ENCODE measurements at places on chromosomes 11 and 22.

DNA sequence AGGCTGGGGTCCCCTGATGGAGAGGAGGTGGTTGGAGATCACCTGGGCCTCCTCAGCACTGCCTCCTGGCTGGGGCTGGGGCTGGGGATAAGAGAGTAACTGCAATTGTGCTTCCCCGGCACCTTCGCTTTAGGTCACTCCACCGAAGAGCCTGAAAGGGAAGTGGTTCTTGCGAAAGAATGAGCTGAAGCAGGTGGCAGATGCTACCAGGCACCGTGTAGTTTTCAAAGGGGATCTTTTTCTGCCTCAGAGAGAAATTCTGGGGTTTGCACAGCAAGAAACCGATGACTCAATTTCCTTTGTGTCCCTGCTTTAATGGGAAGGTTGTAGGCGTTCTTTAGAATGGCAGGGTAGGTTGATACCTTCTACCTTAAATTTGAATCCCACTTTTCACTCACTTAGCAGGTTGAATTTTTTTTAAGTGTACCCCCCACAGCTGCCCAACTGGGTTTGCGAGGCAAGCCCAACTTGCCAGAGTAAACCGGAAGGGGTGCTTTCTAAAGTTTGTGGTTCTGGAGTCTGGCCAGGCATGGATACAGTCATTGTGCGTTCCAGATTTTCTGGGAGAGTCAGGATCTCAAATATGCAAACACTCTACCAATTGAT is 5.3 kb downstream of the CD44 start:
- peak; percentile 77 for DNase-seq

GRCh38 chr22:28019881-28020861 is 101.1 kb upstream of the PITPNB start:
- DNase-seq, result peak; percentile 81

- DNase-seq, result no peak
Observed at GRCh38 chr22:49116021-49116420, 711.7 kb downstream of the BRD1 start.

- DNase-seq, result no peak
Observed at GRCh38 chr11:80702264-80702663, 1261.4 kb upstream of the TENM4 start.

GRCh38 chr11:35802221-35802620 is 139.6 kb downstream of the TRIM44 start:
- no peak for DNase-seq

- no peak for DNase-seq
Observed at GRCh38 chr11:118629761-118630661, 22.6 kb downstream of the PHLDB1 start.

GRCh38 chr11:17428261-17428660 is 39.8 kb upstream of the KCNJ11 start:
- no peak for DNase-seq

DNA sequence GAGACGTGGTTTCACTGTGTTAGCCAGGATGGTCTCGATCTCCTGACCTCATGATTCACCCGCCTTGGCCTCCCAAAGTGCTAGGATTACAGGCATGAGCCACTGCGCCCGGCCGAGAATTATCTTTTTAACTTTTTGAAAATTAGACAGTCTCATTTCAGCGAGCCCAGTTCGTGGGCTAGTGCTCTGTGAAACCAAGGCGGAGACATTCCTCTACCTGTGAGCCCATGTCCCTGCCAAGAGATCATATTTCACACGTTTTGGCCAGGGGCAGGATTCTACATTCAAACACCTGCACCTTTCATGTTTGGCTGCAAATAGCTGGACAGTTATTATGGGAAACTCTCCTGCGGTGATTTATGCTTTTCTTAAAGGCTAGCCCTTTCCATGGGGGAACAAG is 60.3 kb downstream of the IRAG1 start:
- no peak for DNase-seq

- peak; percentile 85 for DNase-seq
Observed at GRCh38 chr11:102451681-102452460, 694 bp downstream of the TMEM123 start.

- DNase-seq, result no peak
Observed at GRCh38 chr22:39395936-39396796, 3.4 kb upstream of the TAB1 start.

GRCh38 chr11:34132261-34132965 is 27.0 kb downstream of the NAT10 start:
- no peak for DNase-seq

GRCh38 chr11:19895776-19896175 is 183.1 kb downstream of the NAV2 start:
- no peak for DNase-seq

DNA sequence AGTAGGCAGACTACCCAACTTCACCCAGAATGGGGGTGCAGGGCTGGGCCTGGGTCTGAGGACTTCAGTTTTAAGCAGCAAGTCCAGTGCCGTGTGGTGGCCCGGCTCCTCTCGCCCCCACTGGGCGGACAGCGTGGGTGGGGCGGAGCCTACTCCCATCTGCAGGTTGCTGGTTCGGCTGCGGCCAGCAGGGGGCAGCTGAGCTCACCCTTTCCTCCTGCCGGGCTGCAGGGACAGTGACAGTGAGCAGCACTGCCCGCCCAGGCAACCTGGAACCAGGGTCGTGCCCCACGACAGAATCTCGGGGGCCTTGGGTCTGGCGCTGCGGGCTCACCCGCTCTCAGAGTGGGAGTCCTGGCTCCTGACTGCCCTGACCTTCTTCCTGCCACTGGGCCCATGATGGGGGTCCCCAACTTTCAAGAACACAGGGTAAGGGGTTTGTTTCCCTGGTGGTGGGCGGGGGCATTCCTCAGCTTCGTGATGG is 6.2 kb upstream of the NEAT1 start:
- DNase-seq, result peak; percentile 90

GRCh38 chr11:85766721-85767161 is 44.2 kb downstream of the SYTL2 start:
- no peak for DNase-seq

DNA sequence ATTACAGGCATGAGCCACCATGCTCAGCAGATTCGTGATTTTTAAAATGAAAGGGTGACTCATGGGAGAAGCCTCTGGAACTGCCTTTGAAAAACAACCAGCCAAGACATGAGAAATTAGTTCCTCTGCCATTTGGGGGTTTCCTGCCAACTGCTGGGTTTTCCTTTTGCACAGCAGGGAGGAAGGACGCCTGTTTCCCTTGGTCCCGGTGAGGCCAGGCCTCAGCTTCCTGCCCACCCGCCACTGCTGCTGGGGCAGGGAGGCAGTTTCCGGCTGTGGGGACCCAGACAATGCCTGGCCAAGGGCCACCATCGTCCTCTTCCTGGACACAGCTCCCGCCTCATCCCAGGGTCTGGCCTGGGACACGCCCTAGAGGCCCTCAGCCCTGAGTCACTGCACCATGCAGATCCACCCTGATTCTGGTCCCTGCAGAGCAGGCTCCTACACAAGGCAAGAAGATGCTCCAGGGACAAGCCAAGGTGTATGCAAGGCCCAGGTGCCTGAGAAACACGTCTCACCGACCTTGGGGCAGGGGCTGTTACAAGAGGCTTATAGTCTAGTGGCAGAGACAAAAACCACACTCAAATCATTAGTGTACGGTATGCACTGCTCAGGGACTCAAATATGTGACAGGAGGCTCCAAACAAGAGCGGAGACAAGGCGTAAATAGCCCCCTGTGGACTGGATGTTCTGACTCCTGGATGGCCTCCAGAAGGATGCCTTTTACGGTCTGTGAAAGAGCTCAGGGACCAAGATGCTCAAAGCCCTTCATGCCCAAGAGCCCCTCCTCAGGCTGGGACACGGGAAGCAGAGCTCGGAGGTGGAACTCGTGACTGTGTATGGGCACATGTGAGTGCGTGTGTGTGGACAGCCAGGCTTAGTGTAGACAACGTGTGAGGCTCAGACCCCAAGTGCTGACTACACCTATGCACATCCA is 10.0 kb downstream of the PPM1F start:
- DNase-seq, result no peak

DNA sequence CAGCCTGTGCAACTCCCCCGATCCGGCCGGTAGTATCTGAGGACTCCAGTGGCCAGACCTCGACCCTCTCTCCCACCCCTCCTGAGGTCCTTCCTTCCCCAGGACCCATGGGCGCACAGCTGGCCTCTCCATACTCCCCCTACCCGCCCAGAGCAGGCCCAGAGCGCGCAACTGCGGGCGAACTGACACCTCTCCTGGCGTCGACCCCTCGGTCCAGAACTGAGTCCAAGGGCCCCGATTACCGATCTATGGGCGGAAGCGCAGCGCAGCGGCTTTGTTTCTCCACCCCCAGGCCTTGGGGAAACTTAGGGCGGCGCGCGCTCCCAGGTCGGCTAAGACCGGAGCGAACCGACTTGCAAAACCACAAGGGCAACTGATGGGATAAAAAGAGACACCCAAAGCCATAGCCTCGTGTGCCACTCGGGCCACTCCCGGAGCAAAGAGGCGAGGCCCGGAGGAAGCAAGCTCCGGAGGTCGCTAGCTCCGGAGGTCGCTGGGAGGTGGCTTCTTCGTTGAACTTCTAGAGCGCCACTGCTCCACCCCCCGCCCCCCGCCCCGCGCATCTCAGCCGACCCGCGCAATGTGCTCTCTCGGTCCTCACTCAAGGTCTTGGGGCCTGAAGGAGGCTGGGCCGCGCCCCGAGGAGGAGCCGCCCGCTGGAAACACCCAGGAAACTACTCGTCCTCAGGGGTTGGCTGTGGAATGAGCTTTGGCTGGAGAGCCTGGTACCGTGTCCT is 9.8 kb upstream of the ALX4 start:
- no peak for DNase-seq

GRCh38 chr11:512761-513595 is 5.9 kb upstream of the RNH1 start:
- DNase-seq, result no peak

- DNase-seq, result no peak
Observed at GRCh38 chr11:4495487-4495886, 13.0 kb downstream of the OR52K1 start.

DNA sequence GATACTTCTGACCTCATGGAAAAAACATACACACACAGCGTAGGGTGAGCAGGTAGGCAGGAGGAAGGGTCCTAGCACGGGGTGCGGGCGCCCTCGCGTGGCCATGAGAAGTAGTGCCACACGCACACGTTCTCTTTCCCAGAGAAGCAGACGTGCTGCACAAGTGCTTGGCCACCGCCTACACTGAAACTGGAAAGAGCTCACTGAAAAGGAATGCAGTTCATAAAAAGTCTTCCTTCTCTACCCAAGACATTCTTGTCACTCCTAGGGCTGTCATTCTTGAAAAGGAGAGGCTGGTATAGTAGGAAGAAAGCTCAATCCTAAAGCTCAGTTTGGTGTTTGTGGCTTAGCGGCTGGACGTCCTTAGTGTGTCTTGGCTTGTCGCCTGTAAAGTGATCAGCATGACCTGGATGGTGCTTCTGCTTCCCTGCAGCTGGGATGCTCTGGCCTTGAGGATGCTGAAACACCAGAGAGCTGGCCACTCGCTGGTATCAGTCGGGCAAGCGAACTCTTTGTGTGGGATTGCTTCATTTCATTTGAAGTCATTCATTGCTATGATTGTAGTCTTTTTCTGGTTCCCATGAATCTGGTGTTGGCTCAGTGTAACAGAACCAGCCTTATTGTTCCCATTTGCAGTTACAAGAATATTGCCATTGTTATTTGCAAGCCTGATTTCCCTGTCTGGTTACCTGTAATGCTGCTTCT is 303.8 kb downstream of the NTM start:
- DNase-seq, result peak; percentile 68

- DNase-seq, result no peak
Observed at GRCh38 chr22:47367107-47367690, 604.7 kb downstream of the TBC1D22A start.

GRCh38 chr11:27388869-27389268 is 25.9 kb upstream of the CCDC34 start:
- no peak for DNase-seq

- peak; percentile 30 for DNase-seq
Observed at GRCh38 chr22:31497148-31497938, 1.0 kb downstream of the SFI1 start.

- no peak for DNase-seq
Observed at GRCh38 chr11:34284811-34285481, 72.9 kb downstream of the ABTB2 start.

- DNase-seq, result peak; percentile 11
Observed at GRCh38 chr11:71543866-71544265, 4.4 kb upstream of the KRTAP5-9 start.

- no peak for DNase-seq
Observed at GRCh38 chr11:122923302-122923701, 40.7 kb downstream of the JHY start.

DNA sequence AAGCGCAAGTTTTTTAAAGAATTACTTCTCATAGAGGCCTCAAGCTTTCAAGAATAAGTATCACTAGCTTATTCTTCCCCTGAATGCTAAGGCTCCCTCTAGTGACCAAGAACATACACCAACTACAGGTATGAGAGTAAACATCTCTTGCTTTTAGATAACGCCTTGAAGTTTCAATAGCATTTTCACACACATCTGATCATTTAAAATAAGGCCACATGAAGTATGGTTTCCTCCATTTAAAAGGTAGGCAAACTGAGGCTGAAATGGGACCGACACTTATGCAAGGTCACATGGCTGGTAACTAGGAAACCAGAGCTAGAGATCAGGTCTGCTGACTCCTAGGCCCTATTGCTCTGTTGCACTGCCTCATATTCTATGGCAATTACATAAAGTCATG is 66.5 kb downstream of the CCDC34 start:
- DNase-seq, result no peak

- no peak for DNase-seq
Observed at GRCh38 chr11:10502770-10503169, 38.2 kb downstream of the RNF141 start.

- no peak for DNase-seq
Observed at GRCh38 chr11:57421805-57422204, 5.1 kb downstream of the SLC43A3 start.

DNA sequence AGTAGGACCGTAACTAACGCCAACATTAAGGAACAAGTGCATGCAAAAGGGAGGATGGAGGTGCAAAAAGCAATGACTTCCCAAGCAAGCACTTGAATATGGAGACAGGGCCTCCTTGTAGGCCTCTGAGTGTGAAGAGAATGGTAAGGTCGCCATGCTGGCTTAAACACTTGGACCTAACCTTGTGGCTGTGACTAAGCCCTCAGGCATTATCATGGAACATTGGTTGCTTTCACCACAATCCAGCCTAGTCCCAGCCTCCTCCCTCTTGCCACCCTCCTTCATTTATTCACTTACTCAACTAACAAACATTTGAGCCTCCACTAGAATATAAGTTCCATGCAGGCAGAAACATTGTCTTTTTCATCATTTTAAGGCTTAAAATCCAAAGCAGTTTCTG is 11.9 kb upstream of the SYTL2 start:
- DNase-seq, result no peak

- no peak for DNase-seq
Observed at GRCh38 chr22:41974691-41975290, 5.5 kb downstream of the SEPTIN3 start.

DNA sequence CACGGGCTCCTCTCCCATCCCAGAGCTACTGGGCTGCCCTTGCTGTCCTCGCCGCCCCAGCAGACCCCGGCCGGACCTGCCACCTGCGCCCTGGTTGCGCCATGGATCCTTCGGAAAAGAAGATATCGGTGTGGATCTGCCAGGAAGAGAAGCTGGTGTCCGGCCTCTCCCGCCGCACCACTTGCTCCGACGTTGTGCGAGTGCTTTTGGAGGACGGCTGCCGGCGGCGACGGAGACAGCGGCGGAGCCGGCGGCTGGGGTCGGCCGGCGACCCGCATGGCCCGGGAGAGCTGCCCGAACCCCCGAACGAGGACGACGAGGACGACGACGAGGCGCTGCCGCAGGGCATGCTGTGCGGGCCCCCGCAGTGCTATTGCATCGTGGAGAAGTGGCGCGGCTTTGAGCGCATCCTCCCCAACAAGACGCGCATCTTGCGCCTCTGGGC is 382 bp downstream of the RASSF10 start:
- no peak for DNase-seq

- DNase-seq, result no peak
Observed at GRCh38 chr11:125404157-125404810, 91.8 kb downstream of the FEZ1 start.

- DNase-seq, result no peak
Observed at GRCh38 chr11:79922641-79923040, 481.8 kb upstream of the TENM4 start.

All from DND-41 (cell line).